RPMI7951 (cell line): ENCODE measurements at places on chromosomes 6 and 20. TPM values are rescaled to one million over a fixed set of nuclear protein-coding genes. Genes with fewer than 3 reads are reported as not detected.

- peak; percentile 82 for DNase-seq
Observed at GRCh38 chr6:31087494-31088089, 24.8 kb downstream of the C6orf15 start.

GRCh38 chr6:18632670-18633410 is 245.7 kb downstream of the RNF144B start:
- DNase-seq: peak; percentile 19

DNA sequence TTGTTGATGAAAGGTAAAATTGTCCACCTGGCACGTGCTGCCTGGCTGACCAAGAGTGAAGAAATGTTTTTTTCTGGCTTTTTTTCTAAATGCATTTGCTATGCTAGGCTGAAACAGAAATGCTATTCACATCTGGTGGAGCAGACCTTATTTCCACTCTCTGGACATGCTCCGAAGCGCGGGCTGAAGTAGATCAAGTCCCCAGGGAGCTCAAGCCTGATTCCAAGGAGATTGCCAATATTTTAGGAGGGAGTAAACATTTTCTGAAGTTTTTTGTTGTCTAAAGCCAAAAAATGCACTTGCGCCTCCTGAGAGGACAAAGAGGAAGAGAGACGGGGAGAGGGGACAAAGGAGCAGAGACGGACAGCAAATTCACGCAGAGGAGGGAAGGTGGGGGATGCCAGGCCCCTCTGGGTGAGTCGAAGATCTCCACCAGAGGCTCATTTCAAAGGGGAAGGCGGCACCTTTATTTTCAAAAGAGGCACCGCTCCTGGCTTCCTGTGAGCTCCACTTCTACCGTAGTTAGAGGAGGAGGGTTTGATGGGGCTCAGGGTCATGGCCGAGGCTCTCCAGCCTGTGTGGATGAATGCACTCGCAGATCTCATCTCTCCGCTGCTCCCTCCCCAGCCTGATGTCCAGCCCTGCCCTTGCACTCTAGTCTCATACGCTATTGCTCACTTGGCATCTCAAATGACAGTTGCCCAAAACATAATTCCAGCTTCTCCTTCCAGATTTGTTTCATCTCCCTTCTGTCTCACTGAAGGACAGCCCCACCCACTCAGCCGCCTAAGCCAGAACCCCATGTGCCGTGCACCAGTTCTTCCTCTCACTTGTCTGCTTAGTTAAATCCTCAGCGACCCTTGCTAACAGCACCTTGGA is 23.1 kb upstream of the SMOC2 start:
- DNase-seq: no peak

DNA sequence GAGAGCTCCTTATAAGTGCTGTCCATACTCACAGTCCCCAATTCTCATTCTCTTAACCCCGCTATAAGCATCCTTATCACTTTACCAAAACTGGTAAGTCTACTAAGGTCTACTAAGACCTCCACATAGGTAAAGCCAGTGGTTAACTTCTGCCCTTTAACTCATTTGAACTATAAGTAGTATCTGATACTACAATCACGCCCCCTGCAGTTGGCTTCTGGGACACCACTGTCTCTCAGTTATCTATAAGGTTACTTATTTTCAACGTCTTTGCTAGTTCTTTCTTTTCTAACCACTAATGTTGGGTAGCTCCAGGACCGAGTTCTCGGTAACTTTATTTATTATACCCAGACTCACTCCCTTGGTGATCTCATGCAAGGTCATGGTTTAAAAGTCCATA is 142.6 kb downstream of the ARHGAP18 start:
- DNase-seq: peak; percentile 33

DNA sequence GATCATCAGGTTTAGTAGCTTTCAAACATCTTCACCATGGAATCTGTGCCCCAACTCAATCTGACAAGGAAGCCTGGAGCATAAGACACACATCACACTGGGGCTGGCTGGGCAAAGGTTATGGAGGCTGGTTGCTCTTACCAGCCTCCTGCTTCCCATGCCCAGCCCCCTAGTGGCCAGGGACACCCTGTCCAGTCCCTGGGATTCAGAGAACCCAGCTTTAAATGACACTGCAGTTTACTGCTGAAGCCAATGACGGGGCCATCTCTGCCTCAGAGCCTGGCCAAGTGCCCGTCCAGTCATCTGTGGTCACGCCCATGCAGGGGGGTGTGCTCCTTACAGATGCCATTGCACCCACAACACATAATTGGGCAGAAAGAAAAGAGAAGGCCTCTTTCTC is 272.9 kb downstream of the SMOC2 start:
- DNase-seq: no peak

- DNase-seq: no peak
Observed at GRCh38 chr6:130935978-130936377, 108.8 kb downstream of the SMLR1 start.

DNA sequence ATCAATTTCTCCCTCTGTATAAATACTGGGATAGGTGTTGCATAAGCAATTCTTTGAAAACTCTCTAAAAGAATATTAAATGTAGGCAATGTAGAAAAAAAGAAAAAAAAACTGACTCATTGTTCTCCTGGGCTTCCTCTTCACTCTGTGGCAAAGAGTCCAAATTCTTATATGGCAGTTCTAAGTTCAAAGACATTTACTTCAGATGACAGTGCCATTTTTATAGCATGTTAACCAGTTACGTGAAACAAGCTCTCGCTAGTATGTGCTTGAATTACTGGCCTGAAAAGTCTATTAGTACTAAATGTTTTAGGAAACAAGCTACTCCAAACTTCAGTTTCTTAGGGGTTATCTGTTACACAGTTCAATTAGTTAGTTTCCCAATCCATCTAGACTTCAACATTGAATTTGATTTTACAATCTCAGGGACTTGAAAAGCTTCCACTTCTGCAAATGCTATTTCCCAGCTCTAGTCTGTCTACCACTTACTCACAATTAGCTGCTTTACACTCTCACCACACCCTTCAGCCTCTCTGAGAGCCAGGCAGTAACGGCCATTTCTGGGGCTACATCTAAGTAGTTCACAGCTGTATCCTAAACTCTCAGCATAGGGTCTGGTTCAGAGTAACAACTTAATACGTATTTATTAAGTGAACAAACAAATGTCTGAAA is 100.4 kb downstream of the OGFRL1 start:
- DNase-seq: no peak

GRCh38 chr20:62177307-62177706 is 5.5 kb upstream of the MTG2 start:
- DNase-seq: no peak

- DNase-seq: peak; percentile 20
Observed at GRCh38 chr6:145110109-145110508, 625.2 kb downstream of the EPM2A start.

- no peak for DNase-seq
Observed at GRCh38 chr6:88301888-88302768, 136.0 kb upstream of the CNR1 start.

- DNase-seq: no peak
Observed at GRCh38 chr20:34680586-34681175, 3.8 kb upstream of the PIGU start.

DNA sequence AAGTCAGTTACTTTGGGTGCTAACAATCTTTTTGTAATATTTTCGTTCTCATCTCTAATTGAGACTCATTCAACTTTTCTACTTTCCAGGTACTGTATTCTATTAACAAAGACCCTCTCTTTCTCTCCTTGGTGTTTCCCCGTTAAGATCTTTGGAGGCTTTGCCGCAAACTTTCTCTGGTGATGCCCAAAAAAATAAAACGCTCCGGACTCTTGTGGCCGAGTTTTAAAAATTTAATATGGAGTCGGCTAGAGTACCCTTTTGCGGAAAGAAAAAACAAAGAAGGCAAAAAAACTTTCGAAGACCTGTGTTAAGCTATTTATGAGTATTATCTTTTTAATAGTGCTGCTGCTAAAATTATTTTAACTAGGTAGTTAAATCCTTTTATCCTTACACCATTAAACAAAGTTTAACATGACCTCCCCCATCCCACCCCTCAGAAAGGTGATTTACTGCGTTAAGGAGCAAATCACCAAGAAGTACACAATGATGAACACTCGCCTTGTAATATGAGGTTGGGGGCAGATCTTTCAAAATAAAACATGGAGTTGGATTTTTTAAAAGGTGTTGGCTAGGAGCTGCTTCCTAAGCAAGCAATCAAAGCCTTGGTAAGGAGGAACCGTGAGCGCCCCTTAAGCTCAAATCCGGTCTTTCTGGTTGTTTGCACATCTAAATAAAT is 10.0 kb downstream of the SIM1 start:
- no peak for DNase-seq

DNA sequence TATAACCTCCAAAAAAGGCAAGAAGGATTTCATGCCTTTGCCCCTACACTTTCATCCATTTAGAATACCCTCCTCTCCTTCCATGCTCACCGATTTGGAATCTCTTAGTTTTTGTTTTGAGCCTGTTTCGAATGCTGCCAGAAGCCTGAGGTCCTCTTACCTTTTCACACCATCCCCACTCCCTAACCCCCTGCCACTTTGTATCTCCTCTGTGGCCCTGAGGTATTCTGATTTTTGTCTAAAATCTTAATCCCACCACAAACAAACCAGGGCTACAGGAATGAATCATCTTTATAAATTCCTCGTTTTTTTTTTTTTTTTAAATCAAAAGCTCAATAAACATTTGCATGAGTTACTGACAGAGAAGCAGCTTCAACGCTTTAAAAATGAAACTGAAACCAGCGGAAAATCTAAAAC is 1.6 kb upstream of the RPS12 start:
- no peak for DNase-seq

Gene OOEP
- not detected in 2 replicates for total RNA-seq

Gene KIAA1755
- total RNA-seq: 0.59 and 1.1 TPM in 2 replicates

Gene PKIG
- 90.2 and 97.5 TPM in 2 replicates for total RNA-seq

Gene TUBB
- 1,269 and 1,837 TPM in 2 replicates for total RNA-seq

Gene TMEM30A
- total RNA-seq: 136 and 142 TPM in 2 replicates

Gene TAGAP
- not detected in 2 replicates for total RNA-seq

Gene ESR1
- not detected in 2 replicates for total RNA-seq
